Effector memory CD4-positive, alpha-beta T cell (primary cell): ENCODE measurements at places on chromosomes 1 and 21.

DNA sequence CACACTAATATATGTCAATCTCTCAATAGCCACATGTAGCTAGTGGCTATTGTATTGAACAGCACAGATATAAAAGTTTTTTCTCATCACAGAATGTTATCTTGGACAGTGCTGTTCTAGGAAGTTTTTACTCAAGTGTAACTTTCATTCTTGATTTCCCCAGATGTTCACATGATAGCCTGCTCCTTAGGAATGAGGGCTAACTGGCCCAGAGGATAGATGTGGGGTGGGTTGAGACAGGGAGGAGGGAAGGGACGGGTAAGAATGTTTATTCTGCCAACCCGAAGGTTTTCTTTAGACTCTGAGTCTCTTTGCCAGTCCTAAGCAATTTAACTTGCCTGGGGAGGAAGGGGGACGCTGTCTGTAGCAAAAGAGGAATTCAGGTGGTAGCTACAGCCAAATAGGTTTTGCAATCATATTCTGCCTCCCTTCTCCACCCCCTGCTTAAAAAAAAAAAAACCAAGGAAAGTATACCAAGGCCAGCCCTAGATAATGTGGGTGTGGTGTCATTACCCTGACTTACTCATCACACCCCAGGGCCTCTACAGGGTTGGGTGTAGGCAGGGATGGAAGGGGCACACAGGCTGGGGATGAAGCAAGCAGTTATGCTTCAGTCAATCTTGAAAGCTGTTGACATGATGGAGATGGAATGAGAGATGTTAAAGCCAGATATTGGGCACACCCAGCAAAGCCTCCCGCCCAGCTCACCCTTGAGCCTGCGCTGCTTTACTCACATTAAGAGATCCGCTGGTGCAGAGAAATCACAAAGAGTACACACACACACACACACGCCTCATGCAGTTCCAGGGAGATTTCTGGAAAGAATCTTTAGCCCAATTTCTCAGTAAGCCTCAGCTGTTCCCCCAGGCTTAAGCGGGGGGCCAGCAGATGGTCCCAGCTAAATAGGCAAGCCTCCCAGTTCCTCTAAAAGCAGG is 59.9 kb downstream of the PLXNA2 start:
- no peak for DNase-seq

DNA sequence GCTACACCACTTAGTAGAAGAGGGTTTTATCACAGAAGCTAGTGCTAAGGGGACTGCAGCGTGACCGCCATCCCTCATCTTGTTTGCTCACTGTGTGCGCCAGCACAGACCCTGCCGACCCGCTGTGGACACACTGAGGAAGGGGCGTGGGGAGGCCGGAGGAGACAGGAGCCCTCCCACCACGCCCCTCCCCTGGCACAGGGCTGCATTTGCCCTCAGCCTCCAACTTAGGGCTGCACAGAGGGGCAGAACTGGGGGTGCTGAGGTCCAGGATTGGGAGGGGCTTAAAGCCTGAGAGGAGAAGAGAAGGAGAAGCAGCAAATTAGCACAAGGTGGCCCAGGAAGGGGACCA is 37.2 kb downstream of the RRP1 start:
- DNase-seq, result no peak

- DNase-seq, result no peak
These were observed 111.9 kb downstream of the ZBTB18 start for GRCh38 chr1:244162786-244163530.

DNA sequence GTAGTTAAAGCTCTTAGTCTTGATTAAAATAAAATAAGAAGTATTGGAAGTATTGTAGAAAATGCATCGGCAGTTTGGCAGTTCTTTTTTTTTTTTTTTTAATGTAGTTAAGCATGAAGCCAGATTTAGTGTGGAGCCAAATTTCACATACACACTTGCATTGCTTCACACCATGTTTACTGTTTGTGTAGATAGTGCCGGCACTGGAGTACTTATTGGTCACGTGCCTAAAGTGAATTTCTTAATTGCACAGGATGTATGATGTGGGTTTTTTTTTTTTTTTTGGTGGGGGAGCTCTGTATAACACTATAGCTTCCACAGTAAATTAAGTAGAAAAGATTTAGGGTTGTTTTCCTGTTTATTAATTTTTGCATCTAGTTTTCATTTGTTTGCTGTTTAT is 21.2 kb upstream of the TMEM61 start:
- no peak for DNase-seq

DNA sequence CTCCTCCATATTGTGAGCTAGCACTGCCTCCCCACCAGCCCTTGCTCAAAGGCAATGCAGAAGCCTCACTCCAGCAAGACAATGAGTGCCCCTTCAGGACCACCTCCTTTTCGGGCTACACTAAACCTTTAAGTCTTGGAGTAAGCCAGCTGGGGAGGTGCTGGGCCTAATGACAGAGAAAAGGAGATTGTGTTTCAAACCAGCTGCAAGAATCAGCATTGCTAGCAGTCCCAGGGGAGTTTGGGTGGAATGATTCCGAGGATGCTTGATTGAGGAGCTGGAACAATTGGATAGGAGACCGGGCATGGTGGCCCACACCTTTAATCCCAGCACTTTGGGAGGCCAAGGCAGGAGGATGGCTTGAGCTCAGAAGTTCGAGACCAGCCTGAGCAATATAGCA is 54.1 kb upstream of the GPR37L1 start:
- DNase-seq, result no peak

DNA sequence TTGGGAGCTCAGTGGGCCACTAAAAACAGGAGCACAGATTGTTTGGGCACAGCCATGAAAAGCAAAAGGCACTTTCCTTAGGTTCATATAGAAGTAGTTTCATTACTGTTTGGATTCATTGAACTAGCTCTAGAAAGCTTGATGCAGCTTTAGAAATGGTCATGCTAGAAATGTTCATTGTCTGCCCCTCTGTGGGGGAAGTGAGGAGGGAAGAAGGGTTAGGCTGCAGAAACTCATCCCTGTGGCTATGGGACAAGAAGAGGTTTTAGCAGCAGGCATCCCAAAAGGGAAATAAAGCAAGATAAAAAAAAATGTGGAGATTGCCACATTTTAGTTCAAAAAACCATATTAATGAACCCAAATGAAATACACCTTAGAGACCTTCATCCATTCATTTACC is 359.6 kb upstream of the PTBP2 start:
- DNase-seq, result no peak

GRCh38 chr1:41171266-41171874 is 70.7 kb downstream of the SCMH1 start:
- no peak for DNase-seq

- no peak for DNase-seq
These were observed 29.0 kb downstream of the TP73 start for GRCh38 chr1:3681231-3681897.

- DNase-seq, result no peak
These were observed 175.4 kb downstream of the HIVEP3 start for GRCh38 chr1:41743366-41743765.

GRCh38 chr21:32189688-32190483 is 89.0 kb downstream of the MIS18A start:
- no peak for DNase-seq

- no peak for DNase-seq
These were observed 17.7 kb downstream of the CD53 start for GRCh38 chr1:110890474-110891196.

DNA sequence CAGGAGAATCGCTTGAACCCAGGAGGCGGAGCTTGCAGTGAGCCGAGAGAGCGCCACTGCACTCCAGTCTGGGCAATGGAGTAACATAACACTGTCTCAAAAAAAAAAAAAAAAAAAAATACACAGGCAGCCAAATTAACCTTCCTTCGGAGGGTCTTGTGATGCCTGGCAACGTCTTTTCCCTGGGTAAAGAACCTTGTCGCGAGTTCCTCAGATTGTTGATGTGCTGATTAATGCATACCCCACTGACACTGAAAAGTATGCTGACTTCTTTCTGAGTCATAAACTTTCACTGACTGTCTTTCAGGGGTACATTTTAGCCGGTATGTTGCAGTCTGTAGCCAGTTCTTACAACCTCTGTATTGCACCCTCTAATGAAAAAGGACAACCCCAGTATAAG is 95.1 kb upstream of the SOD1 start:
- no peak for DNase-seq

- DNase-seq, result no peak
These were observed 95.2 kb upstream of the NCAM2 start for GRCh38 chr21:20902998-20903397.

- no peak for DNase-seq
These were observed 75.0 kb upstream of the ACTRT2 start for GRCh38 chr1:2946291-2946690.

DNA sequence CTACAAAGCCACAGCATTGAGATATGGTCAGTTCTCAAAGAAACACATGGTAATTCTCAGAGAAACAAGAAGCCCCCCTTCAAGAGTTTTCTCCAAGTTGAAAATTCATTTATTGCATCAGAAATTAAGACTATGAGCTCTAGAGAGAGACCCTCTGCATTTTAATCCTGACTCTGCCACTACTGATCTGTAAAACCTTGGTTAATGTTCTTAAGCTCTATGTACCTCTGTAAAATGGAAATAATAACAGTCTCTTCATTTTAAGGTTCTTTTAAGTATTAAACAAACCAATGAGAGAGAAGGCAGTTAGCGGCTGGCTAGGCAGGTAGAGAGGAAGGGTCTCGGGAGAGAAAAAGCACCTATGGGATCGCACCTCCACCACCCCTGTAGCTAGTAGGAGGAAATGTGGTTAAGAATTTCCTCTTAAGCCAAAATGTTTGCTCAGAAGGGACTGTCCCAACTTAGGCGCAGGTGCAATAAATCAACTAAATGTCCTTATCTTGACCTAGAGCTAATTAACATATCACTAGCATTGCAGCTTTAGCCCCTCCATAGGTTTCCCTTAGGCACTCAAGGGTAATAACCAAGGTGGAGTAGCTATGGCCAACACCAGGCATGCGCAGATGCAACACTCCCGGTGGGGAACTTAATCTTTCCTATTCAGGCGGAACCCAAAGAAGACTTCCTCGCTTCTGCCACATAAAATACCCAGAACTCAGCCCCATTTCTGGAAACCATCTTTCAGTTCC is 1685.4 kb downstream of the MRPL39 start:
- DNase-seq, result no peak

GRCh38 chr1:192459467-192459866 is 116.1 kb upstream of the RGS1 start:
- no peak for DNase-seq

DNA sequence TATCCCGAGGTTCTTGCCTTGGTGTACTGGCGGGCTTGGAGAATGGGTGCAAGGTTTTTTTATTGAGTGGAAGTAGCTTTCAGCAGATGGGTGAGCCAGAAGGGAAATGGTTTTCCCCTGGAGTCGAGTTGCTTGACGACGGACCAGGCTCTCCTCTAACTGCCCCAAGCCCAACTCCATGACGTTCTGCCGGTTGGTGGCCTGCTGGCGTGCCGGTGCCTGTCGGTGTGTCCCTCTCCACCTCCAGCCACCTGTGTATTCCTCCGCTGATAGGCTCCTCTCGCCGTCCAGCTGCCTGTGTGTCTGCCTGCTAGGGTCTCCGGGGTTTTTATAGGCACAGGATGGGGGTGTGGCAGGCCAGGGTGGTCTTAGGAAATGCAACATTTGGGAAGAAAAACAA is 34.3 kb upstream of the PTGFRN start:
- DNase-seq, result no peak

DNA sequence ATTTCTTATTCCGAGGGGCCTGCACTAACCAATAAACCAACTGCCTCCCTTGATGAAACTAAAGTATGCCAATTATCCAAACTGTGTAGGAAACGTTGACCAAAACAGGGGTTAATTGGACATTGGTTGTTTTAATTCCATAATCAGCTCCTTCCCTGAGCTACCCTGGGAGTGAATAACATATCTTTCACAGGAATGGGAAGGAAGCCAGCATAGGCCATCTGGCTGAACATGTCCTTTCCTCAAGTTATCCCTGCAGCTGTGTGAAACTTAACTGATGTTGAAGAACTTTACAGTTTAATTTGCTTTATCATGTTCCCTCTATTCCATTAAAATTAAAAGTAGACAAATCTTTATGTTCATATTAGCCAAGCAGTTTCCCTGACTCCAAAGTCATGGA is 75.4 kb downstream of the NRIP1 start:
- DNase-seq, result no peak

- no peak for DNase-seq
These were observed 181.8 kb upstream of the L1TD1 start for GRCh38 chr1:62012836-62013235.

DNA sequence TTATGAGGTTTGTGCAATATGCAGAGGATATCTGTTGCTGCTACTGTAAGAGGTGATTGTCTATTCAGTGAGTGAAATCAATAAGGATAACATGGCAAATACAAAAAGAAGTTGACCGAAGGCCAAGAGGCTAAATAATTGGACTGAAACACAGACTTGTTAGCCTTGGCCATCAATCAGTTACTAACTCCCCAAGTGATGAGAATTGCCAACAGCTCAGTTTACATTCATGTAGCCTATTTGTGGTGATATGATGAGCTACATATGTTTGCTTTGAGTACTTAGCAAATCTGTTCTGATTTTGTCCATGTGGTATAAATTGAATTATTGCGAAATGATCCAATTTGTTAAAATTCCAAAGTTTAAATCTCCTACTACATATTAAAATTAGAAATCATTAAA is 68.6 kb upstream of the VAV3 start:
- DNase-seq, result no peak

GRCh38 chr1:20361805-20362381 is 71.2 kb downstream of the VWA5B1 start:
- no peak for DNase-seq

GRCh38 chr1:12472798-12473551 is 145.0 kb downstream of the DHRS3 start:
- DNase-seq, result peak; percentile 24
